ENCODE measurements at places on chromosomes 4 and X. TPM values are rescaled to one million over a fixed set of nuclear protein-coding genes. Genes with fewer than 3 reads are reported as not detected.

The CCDC149 gene
- total RNA-seq: 19.8 TPM

The GPC4 gene
- 0.22 TPM for total RNA-seq

DNA sequence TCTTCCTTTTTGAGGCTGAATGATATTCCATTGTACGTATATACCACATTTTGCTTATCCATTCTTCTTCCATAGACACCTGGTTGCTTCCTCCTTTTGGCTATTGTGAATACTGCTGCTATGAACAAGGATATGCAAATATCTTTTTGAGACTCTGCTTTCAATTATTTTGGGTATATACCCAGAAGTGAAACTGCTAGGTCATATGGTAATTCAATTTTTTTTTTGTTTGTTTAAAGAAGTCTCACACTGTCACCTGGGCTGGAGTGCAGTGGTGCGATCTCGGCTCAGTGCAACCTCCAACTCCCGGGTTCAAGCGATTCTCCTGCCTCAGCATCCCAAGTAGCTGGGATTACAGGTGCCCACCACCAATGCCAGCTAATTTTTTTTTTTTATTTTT lies 75.3 kb downstream of the METTL14 start:
- DNase-seq: no peak

GRCh38 chr4:6734165-6734786 lies 18.3 kb downstream of the BLOC1S4 start:
- DNase-seq: no peak

GRCh38 chrX:39214387-39215126 lies 413.3 kb downstream of the MID1IP1 start:
- no peak for DNase-seq

Measured in lung microvascular endothelial cell (primary cell).